ENCODE measurements at places on chromosomes 3 and 15.

- DNase-seq, result no peak
Measured at GRCh38 chr15:31934821-31935220, 95.5 kb upstream of the CHRNA7 start.

DNA sequence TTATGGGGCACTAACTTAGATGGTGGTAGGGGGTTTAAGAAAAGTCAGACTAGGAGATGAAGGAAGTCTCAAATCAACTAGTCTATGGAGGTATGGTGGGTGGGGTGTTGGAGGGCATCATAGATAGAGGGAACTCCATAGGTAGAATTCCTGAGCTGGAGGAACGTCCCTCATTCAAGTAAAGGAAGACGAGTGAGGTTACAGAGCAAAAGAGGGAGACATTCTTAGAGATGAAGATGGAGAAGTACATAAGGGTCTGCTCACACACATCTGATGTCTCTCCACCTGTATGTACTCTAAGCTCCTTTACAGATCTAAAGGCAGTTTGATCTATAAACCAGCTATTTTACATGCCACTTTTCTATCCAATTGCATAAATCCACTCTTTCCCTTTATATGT, 1.4 kb downstream of the PLSCR1 start:
- DNase-seq, result no peak

DNA sequence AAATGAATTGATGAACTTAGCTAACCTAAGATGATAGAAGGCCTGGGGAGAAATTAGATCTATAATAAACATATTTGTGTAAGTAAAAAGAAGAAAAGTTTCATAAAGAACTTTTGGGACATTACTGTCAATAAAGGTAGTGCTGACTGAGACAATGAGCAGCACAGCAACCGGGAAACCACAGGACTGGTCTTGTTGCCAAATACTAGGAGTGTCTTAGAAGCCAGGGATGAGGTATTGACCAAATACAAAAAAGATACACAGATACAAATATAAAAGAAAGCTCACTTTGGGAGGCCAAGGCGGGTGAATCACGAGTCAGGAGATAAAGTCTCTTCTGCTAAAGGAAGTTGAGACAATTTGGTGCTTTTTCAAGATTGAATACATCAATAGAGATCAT, 362.4 kb upstream of the ZNF385D start:
- no peak for DNase-seq

- no peak for DNase-seq
Measured at GRCh38 chr3:184291738-184292445, 7.1 kb upstream of the PSMD2 start.

GRCh38 chr15:93372208-93372864, 283.3 kb upstream of the RGMA start:
- DNase-seq, result no peak

GRCh38 chr15:89171136-89172072, 50.0 kb downstream of the RLBP1 start:
- DNase-seq, result no peak

DNA sequence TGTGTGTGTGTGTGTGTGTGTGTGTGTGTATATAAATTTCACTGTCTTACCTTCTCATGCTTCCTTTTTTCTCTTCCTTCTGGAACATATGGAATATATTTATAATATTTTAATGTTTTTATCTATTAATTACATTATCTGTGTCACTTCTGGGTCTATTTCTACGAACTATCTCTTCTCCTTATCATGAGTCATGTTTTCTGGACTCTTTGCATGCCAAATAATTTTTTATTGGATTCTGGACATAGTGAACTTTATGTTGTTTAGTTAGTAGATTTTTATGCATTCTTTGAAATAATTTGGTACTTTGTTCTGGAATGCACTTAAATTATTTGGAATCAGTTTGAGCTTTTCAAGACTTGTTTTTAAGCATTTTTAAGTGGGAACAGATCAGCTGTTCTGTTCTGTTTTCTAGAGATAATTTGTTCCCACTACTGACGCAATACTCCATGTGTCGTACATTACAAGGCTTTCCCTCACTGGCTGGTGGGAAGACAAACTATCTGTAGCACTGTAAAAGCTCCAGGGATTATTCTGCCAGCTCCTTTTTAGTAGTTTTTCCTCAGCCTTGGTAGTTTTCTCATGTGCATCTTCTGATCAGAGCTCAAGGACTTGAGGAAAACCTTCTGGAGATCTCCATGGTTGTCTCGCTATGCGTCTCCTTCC, 302.0 kb downstream of the CLSTN2 start:
- no peak for DNase-seq

- no peak for DNase-seq
Measured at GRCh38 chr15:29045717-29046116, 159.9 kb downstream of the APBA2 start.

DNA sequence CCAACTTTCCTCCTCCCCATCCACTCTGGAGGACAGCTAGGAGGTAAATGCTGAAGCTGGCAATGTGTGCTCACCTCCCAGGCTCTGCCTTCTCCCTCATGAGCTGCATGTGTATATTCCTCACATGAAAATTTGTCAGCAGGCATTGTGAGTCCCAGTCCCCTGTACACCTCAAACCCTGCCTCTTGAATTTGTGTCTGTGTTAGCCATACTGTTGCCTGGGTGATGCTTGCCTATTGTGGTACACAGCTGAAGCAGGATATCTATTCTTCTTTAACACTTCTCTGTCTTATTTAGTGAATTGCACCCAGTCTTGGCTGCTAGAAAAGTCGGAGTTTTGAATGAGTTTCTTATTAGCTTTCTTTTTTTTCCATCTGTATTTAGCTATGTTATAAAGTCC, 586.0 kb upstream of the TGFBR2 start:
- no peak for DNase-seq

DNA sequence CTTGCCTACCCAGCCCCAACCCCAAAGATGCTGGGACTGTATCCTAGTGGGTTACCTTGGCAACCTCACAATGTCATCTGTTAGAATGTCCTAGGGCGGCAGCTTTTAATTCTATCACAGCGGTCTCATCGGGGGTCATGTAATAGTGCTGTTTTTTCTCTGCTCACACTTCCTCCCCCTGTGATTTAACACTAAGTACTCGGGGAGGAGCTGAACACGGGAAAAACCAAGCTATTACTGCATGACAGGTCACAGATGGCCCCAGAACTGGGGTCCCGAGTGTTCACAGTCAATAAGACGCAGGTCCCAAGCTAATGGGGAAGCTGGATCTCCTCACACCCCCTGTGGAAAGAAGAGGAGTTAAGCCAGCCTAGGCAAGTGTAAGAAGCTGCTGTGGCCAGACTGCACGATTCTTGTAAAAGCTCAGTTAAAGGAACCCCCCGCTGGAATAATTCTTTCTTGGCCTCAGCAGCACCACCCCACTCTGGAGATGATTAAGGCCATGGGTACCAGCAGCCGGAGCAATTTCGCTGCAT, 2.5 kb upstream of the RFTN1 start:
- DNase-seq, result no peak
